ENCODE measurements at places on chromosomes 3 and 15.

- DNase-seq, result no peak
Measured at GRCh38 chr3:128327606-128328031, 139.1 kb downstream of the DNAJB8 start.

DNA sequence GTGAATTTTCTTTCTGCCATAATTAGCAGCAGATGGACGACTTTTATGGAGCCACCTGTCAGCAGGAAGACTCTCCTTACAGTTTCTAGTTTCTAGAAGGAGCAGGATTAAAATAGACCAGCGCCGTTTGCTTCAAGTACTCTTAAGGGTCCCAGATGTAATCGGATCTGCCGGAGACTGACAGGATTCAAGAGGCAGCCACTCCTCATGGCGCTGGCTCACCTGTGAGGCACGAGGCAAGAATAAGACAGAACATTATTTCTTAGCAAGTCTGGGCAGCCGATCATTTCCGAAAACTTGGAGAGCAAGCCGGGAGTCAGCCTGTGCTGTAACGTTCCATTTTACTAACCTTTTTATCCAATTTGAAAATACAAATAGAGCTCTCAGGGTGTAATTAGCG is 410.4 kb upstream of the RORA start:
- DNase-seq, result no peak

GRCh38 chr15:69568173-69569009 is 115.8 kb downstream of the RPLP1 start:
- no peak for DNase-seq

DNA sequence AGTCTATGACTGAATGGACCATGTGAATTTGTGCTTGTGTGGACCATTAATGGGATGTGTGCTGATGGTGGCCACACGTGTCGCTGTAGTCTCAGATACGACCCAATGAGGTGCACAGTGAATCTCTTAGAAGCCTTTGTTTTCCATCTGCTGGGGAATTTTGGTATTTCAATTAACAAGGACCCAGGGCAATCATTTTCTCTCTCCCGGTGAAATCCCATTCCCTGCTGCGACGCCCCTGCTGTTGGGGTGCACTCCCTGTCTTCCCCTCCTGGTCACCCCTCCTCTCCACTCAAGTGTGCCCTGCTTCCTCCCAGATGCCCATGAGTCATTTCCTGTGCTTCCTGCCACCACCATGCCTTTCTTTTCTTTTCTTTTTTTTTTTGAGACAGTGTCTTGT is 32.7 kb downstream of the EBLN2 start:
- DNase-seq, result no peak
